Caki2 (cell line): ENCODE measurements at places on chromosomes 6 and 20. TPM values are rescaled to one million over a fixed set of nuclear protein-coding genes. Genes with fewer than 3 reads are reported as not detected.

The APOM gene
- 9.2 TPM in 1 of 2 replicates, not detected in the other for total RNA-seq

DNA sequence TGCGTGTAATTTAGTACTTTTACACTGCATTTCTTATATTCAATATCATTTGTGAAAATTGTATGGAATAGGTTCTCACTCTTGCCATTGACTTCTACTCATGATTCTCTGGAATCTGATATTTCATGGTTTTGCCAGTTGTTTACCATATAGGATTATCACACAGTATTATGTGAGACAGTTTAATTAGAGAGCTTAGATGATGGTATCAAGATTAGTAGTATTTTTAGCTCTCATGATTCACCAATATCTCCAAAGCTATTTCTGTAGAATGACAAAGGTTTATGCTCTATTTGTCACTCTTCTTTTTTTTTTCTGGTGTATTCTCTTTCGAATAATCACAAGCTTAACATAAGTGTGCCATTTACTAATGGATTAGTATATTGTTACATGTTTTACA is 45.9 kb downstream of the EPHA7 start:
- DNase-seq = no peak

DNA sequence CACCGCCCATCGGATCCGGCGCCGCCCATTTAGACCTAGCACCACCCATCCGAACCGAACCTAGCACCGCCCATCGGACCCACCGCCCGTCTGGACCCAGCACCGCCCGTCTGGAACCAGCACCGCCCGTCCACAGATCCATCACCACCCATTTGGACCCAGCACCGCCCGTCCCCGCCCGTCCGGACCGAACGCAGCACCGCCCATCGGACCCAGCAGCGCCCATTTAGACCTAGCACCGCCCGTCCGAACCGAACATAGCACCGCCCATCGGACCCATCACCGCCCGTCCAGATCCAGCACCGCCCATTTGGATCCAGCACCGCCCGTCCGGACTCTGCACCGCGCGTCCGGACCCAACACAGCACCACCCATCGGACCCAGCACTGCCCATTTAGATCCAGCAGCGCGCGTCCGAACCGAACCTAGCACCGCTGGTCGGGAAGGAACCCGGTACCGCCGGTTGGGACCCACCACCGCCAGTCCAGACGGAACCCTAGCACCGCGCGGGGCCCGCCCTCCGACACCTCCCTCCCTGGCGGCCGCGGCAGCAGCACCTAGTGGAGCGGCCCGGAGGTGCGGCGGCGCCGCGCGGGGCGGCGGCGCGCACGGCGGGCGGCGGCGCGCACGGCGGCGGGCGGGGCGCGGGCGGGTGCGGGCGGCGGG is 348 bp upstream of the AFDN start:
- peak; percentile 19 for DNase-seq

The PMEPA1 gene
- 68.1 and 97.6 TPM in 2 replicates for total RNA-seq

The TCFL5 gene
- 30.0 and 31.7 TPM in 2 replicates for total RNA-seq

DNA sequence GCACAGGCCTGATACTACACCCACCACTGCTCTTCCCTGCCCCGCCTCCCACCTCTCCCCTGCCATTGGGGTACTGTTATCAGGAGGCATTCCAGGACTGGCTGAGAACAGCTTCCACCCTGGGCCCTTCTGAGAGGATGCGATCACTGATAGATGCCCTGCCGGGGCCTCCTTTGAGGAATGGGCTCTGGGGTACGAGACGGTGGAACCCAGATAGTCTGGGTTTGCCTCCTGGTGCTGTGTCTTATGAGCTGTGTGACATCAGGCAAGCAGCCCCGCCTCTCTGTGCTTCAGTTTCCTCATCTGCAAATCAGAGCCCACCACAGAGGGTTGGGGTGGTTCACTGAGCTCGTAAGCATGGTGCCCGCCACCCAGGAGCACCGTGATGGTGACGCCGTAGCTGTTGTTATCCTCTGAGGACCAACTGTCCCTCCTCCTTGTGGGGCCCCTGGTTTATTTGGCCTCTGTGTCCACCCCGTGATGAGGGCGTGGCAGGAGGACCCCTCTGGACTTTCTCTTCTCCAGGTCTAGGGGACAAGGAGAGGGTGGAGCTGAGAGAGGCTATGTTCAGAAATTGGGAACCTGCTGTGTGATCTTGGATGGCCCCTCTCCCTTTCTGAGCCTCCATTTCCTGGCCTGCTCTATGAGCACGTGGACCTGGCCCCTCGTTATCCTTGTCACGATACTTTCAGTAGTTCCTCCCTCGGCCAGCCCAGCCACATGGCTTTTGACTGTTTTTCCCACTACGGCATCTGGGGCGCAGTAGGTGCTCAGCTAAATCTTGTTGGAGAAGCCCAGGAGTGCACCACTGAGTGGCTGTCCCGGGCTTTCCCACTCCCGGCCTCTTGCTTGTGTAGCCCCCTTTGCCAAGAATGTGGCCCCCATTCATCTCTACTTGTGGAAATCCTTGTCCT is 18.3 kb downstream of the SRC start:
- DNase-seq = no peak

DNA sequence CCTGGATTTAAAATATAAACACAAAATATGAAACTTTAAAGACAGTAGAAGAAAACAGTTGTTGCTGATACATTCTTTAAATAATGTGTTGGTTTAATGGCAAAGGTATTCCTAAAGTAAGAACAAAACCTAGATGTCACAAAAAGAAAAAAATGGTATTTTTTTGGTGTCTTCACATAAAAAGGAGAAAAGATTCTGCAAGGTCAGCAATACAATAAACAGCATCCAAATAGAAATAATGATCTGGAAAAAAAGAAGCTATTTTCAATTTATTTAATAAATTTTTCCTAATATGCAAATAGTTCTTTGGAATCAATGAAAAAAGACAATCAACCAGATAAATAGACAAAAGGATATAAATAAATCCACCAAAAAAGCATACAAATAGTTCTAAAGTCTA is 6.5 kb upstream of the ADGRF1 start:
- DNase-seq = no peak

DNA sequence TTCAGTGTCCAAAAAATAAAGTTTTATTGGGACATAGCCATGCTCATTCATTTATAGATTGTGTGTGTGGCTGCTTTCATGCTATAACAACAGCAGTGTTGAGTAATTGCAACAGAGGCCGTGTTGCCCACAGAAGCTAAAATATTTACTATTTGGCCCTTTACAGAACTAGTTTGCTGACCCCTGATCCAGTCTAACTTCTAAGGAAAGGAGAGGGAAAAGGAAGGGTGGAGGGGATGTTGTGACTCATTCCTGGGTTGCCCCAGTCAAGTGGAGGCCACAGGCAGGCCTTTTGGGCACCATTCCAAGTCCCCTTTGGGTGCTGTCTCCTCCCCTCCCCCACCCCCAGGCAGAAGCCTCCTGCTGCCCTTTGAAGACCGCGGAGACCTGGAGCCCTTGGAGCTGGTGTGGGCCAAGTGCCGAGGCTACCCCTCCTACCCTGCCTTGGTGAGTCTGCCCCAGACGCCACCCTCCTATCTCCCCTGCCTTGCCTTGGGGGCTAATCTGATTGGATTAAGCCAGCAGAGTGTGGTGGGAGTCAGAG is 28.4 kb downstream of the BRPF3 start:
- DNase-seq = no peak

- no peak for DNase-seq
These were observed 8.0 kb downstream of the SERINC3 start for GRCh38 chr20:44513871-44514270.

The ELOVL2 gene
- 13.6 and 14.6 TPM in 2 replicates for total RNA-seq

The GSTA3 gene
- total RNA-seq = 0.61 TPM in 1 of 2 replicates, not detected in the other

DNA sequence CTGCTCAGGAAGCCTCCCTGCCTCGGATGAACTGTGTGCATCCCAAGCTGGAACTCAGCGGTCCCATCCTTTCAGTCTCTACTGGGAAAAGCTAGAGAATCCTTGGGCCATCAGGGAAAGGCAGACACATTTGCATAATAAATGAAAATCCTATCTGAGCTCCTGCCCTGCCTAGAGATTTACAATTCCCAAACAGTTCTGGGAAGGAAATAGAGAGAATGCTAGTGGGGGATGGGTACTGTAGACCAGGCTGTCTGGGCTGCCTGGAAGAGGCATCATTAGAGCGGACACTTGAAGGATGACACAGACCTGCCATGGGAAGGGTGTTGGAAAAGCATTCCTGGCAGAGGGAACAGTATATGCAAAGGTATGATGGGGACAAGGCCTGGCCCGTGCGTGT is 44.3 kb downstream of the TFAP2C start:
- DNase-seq = no peak

- no peak for DNase-seq
These were observed 163.5 kb downstream of the KIF6 start for GRCh38 chr6:39561536-39562266.

DNA sequence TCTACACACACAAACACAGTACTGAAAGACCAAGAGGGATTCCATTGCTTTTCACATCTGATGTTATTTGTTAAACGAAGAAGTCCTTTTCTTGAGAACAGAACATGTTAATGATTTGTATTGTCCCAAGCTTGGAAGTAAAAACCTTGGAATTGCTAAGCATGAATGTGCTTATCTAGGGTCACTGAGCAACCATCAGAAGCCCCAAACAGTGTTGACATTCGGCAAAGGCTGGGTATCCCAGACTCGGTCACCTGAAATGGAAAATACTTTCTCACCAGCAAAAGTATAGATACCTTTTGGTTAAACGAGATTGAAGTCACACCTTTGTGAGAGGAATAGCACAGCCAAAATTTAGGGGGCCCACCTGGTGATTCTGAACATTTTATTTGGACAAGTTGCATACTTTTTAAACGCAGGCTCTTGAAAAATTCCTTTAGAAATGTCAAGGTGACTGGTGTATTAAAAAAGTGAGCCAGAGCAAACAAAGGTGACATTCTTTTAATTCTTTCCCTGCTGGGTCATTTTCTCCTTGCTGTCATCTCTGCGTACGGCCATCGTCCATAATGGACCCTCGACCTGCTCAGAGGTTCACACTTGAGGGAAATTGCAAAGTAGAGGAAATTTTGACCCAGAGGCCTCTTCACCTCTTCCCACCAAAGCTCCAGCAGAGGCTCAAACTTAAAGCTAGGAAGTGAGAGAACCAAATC is 95.8 kb upstream of the FOXA2 start:
- no peak for DNase-seq

DNA sequence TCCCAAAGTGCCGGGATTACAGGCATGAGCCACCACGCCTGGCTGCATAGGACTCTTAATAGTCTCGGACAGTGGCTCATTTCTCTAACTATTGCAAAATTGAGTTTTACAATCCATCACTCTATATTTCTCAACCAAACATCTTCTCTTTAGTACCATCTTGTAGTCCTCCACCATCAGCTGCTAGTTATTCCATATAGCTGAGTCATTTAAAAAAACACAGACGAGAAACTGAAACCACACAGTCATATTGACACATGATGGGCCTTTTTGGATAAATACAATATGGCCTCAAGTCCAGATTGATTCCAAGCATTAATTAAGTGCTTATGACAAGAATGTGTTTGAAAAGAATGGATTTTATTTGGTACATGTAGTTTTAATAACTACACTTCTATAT is 599.1 kb downstream of the MEI4 start:
- DNase-seq = no peak

The EDN3 gene
- not detected in 2 replicates for total RNA-seq

DNA sequence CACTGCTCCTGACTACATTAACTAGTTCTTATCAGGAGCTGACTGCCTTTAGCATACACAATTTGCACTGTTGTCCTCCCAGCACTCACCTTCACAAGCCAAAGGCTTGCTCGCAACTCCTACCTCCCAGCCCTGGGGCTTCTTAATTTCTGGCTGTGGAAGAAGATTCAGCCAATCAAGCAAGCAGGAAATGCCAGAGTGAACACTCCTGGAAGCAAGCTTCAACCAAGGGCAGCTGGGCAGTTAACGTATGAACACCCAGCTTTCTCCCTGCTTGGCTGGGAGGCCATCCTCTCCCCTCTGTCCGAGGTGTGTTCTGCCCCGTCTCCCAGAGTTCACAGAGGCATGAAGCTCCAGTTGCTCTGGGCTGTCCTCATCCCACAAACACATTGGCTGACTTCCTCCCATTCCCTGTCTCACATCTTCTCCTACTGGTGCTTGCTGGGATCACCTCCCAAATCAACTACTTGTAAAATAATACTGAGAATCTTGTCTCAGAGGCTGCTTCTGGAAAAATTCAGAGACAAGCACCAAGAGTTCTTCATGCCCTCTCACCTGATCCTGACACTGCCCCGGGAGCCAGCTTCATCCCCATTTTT is 15.3 kb upstream of the SRSF6 start:
- DNase-seq = no peak

DNA sequence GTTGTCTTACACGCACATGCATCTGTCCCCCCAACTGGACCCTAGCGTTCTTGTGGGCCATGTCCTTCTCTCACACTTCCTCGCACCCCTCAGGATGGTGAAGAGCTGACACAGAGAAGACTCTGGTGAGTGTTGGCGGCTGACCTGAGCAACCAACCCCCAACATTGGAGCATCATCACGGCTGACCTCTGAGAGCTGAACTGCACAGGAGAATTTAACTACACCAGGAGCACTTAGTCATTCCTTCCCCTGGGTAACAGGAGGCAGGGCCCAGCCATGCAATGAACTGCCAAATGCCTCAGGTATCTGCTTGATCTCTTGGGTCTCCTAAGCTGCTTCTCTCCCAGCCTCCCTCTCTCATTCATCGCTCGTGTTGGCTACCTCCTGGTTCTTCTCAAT is 88.5 kb downstream of the PSMG4 start:
- no peak for DNase-seq

The PDYN gene
- not detected in 2 replicates for total RNA-seq

The HLA-DPB1 gene
- total RNA-seq = not detected in 2 replicates

The CALHM5 gene
- total RNA-seq = 3.0 and 3.2 TPM in 2 replicates

The B3GALT4 gene
- total RNA-seq = not detected in 2 replicates

GRCh38 chr6:88380618-88381288 is 214.6 kb upstream of the CNR1 start:
- peak; percentile 30 for DNase-seq

The FNDC11 gene
- total RNA-seq = 1.1 and 8.2 TPM in 2 replicates

GRCh38 chr20:38880952-38881735 is 45.1 kb upstream of the FAM83D start:
- no peak for DNase-seq

The RAB44 gene
- total RNA-seq = not detected in 2 replicates

The TSBP1 gene
- not detected in 2 replicates for total RNA-seq

The TAAR1 gene
- total RNA-seq = not detected in 2 replicates

- DNase-seq = no peak
These were observed 120.2 kb downstream of the QRSL1 start for GRCh38 chr6:106749609-106750008.

DNA sequence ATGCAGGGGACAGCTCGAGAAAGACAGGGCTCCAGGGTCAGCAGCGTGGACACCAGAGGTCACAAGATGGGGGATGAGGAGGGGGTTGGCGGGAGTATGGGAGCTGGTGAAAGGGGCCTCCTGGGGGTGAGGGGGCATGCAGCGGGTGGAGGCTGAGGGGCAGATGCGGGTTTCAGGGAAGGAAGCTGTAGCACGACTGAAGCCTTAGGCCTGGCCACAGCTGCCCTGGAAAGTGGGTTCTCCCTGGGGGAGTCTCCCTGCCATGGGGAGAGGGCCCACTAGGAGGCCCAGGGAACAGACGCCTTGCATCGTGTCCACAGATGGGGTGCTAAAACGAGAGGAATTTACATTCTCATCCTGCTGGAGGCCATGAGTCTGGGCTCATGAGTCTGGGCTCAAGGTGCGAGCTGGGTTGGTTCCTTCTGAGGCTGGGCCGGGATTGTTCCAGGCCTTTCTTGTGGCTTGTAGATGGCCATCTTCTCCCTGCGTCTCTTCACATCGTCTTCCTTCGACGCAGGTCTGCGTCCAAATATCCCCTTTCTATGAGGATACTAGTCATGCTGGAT is 18.0 kb downstream of the APCDD1L start:
- no peak for DNase-seq

- no peak for DNase-seq
These were observed 8.9 kb downstream of the FYN start for GRCh38 chr6:111864138-111865048.

- no peak for DNase-seq
These were observed 28.1 kb upstream of the TXNDC5 start for GRCh38 chr6:7938562-7939183.

- DNase-seq = peak; percentile 33
These were observed 2.0 kb upstream of the ZNFX1 start for GRCh38 chr20:49279677-49280462.
